ENCODE measurements at places on chromosomes 5 and 9.

GRCh38 chr9:106112935-106113334 is 418.6 kb downstream of the TMEM38B start:
- DNase-seq, result no peak

GRCh38 chr5:133230823-133231578 is 179.2 kb downstream of the HSPA4 start:
- no peak for DNase-seq

DNA sequence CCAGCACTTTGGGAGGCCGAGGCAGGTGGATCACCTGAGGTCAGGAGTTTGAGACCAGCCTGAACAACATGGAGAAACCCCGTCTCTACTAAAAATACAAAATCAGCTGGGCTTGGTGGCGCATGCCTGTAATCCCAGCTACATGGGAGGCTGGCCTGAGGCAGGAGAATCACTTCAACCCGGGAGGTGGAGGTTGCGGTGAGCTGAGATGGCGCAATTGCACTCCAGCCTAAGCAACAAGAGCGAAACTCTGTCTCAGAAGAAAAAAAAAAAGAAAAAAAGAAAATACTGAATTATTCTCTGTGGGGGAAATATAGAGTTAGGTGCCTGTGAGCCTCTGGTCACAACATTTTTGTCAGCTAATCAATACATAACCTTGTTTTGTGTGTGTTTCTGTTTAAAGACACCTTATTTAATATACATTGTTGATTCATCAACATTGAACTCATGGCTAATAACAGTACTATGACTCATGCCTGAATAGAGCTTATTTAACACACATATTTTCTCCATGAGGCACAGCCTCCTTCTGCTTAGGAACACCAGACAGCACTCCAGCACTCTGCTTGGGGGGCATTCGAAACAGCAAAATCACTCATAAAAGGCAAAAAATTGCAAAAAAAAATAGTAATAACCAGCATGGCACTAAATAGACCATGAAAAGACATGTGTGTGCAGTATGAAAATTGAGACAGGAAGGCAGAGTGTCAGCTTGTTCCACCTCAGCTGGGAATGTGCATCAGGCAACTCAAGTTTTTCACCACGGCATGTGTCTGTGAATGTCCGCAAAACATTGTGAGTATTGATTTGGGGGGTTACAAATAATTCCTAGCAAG is at the start of gene IL31RA:
IL31RA (plus strand) TSS at position 519 of the 836 bp plus-strand sequence; CDS start at position 733, 214 bp downstream.
- no peak for DNase-seq

GRCh38 chr5:56264417-56265025 is 31.4 kb upstream of the ANKRD55 start:
- DNase-seq, result no peak

- DNase-seq, result no peak
Measured at GRCh38 chr5:140946578-140946977, 19.7 kb upstream of the PCDHAC2 start.

DNA sequence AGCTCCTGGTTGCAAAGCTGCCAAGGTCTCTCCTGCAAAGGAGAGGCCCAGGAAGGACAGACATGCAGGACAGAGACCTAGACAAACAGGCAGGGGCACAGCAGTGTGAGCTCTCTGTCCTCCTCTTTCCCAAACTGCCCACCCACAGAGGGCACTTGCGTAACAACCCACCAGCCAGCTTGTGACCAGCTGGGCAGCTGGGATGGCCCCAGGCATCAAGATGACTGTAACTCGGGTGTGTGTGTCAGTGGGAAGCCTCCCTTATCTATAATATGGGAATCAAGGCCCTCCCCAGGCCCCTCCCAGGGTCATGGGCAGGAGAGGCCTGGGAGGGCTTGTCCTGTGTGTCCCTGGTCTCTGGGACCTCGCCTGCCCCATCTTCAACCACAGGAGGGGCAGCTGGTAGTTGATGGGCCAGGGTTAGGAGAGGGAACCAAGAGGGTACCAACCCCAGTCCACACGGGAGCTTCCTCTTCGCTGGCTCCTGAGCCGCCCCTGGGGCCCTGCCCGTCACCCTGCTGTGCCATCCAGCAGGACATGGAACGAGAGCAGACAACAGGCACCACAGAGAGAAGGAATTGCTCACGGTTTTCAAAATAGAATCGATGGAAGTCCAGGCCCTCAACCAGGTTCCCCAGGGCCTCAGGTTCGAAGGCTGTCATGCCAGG is 37.9 kb downstream of the SLC6A7 start:
- no peak for DNase-seq

GRCh38 chr5:36152324-36153297 is 700 bp downstream of the SKP2 start:
- DNase-seq, result no peak

DNA sequence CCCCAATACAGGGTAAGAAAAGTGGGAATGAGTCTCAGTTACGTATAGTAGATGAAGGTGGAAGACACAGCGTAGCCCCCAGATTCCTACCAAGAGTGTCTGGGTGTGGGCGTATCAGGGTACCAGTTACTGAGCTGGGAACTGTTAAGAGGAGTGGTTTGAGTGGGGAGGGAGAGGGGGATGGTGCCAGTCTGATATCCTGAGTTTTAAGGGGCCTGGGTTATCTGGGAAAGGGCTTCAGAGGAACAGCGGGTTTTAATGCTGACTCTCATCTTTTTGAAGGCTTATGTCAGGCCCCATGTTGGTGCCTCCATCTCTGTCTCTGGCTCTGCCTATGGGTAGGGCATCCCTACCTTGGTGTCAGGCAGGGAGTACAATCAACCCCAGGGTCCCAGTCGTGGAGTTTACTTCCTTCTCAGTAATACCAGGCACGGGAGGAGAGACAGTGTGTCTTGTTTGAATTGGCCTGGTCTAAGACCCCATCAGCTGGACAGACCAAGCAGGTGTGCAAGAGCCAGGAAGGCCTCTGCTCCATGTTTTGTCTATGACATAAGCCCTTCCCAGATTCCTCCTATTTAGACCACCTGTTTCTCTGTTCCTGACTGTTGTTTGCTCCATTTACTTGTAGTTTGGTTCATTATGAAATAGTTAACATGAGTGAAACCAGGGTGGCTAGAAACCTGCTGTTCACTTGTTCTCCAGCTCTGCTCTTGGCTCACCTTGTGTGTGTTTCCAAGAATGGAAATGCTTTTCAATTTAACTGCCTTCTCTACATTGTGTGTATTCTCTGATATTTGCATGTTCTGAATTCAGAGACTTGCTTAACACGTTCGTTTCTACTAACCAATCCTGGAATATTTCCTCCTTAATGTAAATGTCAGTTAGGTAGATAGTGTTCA is 125.6 kb downstream of the DAB2IP start:
- DNase-seq, result no peak

DNA sequence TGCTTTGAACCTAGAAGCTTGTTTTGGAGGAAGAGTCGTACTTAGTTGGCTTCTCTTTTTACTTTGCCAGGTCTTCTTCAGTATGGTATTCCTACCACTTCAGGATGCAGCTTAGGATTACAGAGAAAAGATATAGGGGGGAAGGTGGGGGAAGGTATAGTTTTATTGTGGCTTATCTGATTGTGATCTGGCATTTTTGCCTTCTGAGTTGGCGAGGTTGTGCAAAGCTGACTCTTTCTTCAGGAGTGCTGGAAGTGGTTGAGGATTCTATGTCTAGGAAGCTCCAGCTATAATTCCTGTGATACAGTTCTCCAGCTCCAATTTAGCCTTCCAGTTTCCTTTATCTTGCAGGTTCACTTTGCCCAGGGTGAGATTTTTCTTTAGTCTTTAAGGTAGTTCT is 7.0 kb downstream of the CDC42SE2 start:
- no peak for DNase-seq

DNA sequence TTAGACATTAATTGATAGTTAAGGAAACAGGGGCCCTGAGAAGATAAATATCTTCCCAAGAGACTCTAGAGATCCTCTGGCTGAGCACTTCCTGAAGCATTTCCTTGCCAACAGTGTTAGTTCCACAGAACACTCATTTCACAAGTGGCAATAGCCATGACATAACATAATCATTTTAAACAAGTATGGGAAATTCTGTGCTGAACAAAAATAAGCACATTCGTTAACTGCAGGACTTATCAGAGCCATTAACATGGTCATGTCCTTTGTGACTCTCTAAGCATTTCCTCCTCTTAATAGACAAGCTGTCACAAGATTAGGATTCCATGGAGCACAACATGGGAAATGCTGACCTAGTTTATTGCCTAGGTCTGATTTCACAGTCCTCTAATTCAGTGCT is 184.9 kb downstream of the SNX18 start:
- DNase-seq, result no peak

GRCh38 chr9:14418941-14419937 is 105.3 kb upstream of the NFIB start:
- DNase-seq, result no peak

GRCh38 chr5:55241746-55242145 is 8.3 kb upstream of the CCNO start:
- DNase-seq, result peak; percentile 71

- peak; percentile 29 for DNase-seq
Measured at GRCh38 chr5:177357459-177358351, at the start of gene RGS14. Gene RGS14 (plus strand): TSS chr5:177357924. CDS start chr5:177358025, 101 bp downstream.

DNA sequence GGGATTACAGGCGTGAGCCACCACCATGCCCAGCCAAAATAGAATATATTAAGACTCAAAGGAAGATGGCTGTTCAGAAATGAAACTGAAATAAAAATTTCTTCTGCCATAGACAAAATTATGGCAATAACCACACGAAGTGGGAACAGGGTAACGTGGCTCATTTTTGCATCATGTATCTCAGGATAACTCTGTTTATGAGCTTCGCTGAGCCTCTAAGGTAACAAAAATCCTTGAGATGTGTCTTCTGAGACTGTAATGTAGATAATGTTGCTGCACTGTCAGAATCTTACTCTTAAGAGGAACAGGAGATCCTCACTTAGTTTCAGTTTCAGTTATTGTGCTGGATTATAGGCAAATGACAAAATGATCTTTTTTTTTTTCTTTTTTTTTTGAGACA is 153.8 kb downstream of the GOLPH3 start:
- DNase-seq, result no peak

DNA sequence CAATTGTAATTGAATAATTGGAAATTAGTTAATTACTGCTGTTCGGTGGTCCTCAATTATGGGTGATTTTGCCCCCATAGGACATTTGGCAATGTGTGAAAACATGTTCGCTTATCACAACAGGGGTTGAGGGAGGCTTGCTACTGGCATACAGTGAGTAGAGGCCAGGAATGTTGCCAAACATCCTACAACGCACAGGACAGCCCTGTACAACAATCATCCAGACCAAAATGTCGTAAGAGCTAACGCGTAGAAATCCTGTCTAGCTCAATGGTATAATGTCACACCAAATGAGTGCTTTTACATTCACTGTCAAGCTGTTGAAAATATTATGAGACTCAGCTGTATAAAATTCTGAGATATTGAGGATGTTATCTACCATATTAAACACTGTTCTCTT is 464.4 kb upstream of the TUSC1 start:
- DNase-seq, result no peak

- DNase-seq, result no peak
Measured at GRCh38 chr9:92660266-92660665, 9.7 kb downstream of the IPPK start.

DNA sequence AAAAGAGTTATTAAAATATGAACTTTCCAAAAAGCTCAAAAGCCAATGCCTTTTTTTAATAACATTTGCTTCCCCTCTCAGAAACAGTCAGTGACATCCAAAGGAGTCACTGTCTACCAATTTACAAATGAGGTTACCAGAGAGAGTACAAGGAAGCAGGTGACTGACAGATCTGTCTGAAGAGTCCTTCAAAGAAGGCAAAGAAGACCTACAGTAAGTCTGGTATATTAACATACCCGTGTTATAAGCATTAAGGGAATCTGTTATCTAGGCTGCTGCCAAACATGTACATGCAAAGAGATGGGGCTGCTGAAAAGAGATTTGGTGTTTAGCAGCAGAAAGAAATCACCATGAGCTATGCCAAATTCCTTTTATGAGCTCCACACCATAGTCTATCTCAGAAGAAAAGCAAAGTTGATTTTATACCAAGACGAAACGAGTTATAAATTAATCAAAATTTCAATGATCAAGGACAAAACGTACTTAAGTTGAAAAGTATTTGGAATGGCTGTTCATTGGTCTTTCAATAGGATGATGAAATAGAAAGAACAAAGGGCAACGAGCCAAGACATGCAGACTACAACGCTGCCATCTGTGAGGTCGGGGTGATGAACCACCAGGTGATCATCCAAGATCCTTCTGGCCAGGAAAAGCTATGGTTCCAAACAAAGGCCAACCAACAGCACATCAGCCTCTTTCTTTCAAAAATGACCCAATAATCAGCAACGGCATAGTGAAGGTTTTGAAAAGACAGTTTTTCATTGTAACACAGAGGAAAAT is 8.1 kb downstream of the PRELID2 start:
- DNase-seq, result no peak

DNA sequence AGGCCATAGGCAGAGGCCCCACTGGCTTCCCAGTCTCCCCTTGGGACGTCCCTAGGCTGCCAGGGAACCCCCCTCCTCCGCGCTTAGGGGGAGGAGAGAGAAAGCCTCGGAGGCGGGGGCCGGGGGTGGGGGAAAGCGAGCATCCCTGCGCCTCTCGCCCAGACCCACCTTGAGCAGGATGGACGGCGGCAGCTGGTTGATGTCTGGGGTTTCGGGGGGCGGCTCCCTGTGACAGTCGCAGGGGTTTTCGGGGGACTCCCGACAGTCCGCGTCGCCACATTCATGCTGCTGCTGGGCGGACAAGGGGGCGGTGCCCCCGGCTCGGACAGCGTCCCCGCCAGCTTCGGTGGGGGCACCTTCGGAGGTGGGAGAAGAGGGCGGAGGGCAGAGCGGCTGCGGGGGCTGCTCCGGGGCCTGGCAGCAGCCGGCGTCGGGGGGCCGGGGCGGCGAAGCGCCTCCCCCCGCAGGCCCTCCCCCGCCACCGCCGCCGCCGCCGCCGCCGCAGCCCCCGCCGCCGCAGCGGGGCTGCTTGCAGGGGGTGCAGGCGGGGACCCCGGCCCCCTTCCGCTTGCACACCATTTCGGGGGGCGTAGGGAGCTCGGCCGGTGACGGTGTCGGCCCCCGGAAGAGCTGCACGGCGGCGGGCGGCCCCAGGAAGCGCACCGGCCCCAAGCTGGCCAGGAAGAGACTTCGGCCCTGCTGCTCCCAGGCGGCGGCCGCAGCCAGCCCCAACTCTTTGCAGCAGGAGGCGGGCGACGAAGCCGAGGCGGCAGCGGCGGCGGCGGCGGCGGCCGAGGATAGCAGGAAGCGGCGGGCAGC is 1.2 kb downstream of the FBXL17 start:
- peak; percentile 36 for DNase-seq

DNA sequence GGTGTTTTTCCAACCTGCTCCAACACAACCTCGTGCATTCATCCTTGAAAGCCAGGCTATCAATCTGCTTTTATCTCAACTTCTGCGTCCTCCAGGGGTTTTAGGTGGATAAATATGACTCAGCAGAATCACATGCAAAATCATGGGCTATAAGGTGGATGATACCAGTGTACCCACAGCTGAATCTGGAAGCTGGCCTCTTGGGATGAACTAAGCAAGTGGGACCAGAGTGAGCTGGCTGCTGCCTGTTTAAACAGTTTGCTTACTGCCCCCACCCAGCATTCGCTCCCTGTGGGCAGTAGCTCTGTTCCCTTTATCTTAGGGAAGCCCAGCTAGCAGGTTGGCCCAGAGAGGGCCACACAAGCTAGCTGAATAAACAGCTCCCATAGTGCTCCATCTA is 194.0 kb downstream of the CRB2 start:
- DNase-seq, result peak; percentile 40
